HS-27A (cell line): ENCODE measurements at places on chromosomes 3 and 15.
A peak's percentile ranks its signal among the peaks of the same experiment; 100 is the strongest.

DNA sequence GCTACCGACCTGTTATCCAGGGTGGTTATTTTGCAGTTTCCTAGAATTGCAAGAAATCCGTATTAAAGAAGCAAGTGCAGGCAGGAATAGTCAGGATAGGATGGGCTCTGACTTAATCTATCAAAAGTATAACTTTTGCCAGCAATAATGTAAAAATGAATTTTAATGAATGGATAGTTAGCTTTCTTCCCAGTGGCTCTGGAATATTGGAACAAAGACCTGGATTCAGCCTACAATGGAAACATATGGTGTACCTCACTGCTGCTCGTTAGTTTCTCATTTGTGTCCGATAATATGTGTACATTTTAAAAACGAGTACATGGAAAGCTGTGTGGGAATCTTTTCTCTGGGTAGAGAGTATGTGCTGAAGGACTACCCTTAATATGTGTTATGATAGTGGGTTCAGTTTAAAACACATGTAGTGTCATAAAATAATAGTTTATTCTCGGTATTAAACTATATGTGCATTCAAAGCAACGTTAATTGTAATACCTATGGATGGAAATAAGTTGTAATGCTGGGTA lies 805 bp downstream of the SERPINI1 start:
- no peak for DNase-seq

GRCh38 chr3:90015688-90016356 lies 908.4 kb downstream of the EPHA3 start:
- DNase-seq = peak; percentile 95

DNA sequence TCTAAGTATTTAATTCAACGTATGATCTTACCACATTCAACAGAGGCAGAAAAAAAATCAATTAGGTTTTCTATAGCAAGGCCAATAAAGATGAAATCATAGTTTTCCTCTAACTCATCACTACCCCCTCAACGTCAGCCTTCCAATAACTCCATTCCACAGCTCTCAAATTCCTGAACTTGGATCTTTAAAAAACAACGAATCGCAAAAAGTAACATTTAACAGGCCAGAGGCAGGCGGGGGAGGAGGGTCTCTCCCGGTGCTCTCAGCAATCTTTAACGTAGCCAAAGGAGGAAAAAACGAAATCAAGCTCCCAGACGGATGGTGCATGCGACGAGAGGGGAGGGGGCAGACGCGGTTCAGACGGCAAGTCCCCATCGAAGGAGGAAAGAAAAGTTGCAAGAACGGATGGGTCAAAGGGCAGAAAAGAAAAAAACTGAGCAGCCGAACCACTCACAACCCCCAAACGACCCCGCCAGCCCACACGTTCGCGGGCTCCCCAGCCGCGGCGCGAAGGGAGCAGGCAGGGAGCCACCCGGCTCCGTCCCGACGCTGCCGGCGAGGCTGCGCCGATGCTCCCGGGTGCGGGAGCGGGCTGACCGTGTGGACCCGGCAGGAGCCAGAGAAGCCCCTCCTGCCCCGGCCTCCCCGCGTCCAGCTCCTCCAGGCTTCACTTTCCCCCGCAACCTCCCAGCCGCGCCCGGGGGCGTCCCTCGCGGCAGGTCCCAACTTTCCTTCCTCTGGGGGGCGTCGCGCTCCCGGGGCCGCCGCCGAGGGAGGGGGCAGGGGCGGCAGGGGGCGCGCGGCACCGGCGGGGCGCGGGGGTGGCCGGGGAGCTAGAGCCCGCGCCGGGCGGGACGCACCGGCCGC lies 703 bp downstream of the PEAK1 start:
- DNase-seq = peak; percentile 58

GRCh38 chr3:124976383-124976782 lies 41.8 kb upstream of the MUC13 start:
- DNase-seq = peak; percentile 24

DNA sequence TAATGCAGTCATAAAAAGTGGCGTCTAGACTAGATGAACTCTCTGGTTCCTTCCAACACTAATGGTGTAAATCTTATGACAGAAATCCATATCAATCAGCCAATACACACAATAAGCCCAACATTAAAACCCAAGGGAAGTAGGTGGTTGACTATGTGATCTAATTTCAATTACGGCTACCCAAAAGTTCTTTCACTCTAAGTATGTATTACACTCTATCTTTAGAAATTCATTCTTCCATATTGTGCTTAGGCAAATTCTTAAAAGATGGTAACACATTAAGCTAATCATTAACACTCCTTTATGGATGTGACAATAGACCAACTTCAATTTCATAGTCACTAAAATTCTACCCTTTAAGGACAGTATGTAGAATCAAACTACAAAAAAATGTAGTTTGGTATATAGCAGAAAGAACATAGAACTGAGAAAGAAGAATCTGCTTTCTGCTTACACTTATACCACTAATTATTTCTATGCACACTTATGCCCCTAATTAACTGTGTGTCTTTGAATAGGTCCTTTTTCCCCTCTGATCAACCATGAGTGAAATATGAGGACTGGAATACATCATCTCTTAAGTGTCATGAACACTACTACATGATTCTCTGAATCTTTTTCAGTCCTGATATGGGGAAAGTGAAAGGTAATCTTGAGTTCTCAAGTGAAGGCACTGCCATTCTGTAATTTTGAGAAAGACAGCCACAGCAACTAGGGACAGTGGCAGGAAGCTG lies 557.6 kb downstream of the IGSF11 start:
- no peak for DNase-seq

DNA sequence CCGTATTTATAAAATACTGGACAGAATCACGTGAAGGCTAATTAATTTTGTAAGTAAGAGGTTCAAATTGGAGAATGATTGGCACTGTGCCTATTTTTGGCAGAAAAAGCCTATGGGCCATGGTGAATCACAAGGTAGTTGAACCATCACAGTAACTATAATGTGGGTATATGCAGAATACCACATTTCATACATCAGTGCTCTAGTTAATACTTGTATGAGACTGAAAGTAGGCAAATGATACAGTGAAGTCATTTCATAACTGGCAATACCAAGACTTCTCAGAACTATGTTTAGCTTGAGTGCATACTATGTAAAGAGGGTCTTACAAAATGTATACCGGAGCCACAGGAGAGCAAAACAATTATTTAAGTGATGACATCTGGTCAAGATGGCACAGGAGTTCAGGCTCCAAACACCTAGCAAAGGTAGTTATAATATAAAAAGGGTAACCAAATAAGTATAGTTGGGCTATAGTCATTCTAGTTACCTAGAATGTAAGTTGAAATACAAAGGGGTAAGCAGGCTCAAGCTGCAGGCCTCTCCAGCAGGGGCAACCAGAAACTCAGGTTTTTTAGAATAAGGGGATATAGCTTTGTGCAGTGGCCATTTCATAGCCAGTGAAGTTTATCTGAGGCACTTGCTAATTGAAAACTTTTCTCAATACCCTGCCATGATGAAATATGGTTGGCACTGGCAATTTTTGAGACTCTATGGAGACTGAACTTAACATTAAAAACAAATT lies 19.1 kb downstream of the GPR160 start:
- DNase-seq = no peak

DNA sequence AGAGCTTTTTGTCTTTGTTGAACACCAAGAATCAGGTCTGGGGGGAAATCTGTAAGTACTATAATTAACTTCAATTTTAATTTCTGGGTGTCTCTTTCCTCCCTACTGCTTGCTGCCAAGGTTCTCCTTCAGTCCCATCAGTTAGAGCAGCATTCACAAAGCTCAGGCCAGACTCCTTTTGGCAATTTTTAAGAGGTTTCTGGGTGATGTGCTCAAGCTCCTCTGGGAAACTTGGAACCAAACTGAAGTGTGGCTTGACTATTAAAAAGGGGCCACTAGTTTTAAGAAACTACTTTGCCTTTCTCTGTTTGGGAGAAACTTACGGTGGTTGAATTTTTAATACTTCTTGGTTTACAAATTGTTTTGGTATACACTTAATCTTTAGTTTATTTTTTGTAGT lies 227.7 kb upstream of the SOX2 start:
- DNase-seq = no peak
